ENCODE measurements at places on chromosomes 2 and 18.
A peak's percentile ranks its signal among the peaks of the same experiment; 100 is the strongest.

DNA sequence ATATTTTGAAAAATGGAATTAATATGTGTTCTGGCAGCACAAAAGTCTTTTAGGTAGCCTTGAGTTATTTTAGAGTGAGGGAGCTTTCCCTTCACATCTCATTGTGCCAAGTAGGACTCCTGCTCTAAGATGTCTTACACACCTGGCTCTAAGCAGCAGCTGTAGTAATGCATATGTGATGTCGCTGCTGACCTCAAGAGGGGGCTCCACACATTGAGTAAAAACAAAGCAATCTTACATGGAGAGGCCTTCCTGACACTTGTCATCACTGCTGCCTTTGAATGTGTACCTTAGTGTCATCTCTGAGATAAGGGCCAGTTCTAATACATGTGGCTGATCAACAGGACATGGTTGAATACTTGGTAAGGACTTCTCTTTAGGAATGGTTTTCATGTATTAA is 75.8 kb downstream of the ACTR3 start:
- DNase-seq, result peak; percentile 44

- no peak for DNase-seq
Measured at GRCh38 chr2:142222715-142223114, 91.9 kb upstream of the LRP1B start.

DNA sequence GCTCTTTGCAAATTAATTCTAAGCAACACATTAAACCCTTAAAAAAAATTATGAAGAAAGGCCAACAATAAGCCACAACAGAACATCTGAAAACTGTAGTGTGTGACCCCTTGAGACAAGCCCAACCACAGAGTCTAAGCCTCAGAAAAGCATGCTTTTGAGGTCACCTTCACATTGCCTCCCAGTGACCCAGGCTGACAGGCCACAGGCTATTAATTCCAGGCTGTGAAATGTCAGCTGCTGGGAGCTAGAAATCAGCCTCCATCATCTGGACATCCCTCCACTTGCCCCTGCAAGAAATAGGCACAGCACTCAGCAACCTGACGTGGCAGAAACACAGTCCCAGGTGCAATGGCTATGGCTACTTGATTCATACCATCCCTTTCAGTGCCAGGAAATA is 179.4 kb upstream of the ZFP36L2 start:
- DNase-seq, result no peak

DNA sequence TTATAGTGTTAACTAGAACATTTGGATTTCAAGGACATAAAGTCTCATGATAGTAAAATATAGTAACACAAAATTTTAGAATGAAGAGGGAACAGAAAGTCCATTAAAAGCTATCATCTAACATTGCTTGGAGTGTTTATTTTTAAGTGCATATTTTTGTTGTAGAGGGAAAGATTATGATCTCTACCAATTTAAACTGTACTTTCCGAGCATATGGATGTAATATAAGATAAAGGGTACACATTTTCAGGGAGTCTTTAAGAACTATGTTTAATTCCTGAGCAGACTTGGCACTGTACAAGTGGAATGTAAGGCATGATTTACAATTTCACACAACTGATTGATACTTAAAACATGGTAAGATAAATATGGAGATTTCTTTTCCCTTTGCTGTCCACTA is 34.2 kb upstream of the ZNF804A start:
- no peak for DNase-seq

DNA sequence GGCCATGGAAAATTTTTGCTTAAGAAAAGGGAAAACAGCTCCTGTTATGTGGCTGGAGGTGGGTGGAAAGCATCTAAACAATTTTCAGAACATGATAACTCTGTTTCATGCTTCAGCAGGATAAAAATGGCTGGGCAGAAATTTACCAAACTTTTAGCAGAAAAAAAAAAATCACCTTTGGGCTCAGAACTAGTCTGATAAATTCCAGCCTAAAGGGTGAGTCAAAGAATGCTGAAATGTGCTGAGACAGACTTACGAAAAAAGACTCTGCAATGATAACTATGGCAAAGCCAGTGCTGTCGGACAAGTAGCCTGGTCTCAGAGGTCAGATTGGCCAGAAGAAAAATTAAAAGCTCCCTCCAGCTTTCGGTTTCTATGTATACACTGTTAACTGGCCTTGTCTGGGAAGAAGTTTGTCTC is 123.6 kb downstream of the LRATD1 start:
- no peak for DNase-seq

DNA sequence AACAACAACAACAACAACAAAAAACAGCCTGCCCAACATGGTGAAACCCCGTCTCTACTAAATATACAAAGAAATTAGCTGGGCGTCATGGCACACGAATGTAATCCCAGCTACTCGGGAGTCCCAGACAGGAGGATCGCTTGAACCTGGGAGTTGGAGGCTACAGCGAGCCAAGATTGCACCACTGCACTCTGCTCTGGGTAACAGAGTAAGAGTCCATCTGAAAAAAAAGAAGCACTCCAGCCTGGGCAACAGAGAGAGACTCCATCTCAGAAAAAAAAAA is 344.1 kb upstream of the PLGLB2 start:
- DNase-seq, result no peak

DNA sequence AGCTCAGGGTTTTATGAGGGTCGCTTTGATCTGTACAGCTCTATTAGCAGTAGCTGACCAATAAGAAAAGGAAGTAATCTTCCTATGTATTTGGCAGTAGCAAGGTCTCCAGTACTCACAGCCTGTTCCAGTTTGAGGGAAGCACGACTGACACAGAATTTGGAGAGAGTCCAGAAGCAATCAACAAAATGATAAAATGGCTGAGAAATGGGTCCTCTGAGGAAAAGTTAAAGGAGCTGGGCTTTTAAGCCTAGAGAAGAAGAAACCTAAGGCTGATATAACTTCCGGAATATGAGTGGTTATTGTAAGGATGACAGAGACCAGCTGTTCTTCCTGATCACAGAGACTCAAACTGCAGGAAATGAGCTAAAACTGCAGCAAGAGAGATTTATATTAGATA is 382.8 kb downstream of the GPD2 start:
- no peak for DNase-seq

DNA sequence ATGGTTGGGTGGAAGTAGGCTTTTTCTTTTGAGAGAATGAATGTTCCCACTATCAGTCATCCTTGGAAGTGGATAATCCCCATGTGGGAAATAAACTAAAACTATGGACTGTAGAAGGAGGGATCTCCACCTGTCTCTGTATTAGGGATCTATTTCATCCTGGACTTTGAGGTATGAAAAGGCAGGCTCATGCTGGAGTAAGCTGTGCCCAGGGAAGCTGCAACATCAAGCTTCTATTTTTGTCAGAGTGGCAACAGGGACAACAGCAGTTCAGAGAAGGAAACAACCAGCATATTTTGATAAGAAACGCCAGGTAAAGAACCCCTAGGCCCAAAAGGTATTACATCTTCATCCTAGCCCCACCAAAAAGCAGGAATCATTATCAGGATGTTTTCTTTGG is 122.0 kb downstream of the MDH1 start:
- no peak for DNase-seq

DNA sequence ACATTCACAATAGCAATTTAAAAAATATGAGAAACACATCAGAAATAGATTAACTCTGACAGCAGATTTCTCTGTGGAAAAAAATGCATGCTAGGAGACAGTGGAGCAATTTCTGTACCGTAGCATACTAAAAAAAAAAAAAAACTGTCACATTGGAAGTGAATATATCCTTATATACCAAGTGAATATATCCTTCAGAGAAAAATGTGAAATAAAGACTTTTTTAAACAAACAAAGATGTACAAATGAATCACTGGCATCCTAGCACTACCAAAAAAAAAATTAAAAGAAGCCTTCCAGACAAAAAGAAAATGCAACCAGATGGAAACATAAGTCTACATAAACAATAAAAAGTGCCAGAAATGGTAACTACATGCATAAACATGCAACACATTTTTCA is 169.4 kb downstream of the NBAS start:
- no peak for DNase-seq

DNA sequence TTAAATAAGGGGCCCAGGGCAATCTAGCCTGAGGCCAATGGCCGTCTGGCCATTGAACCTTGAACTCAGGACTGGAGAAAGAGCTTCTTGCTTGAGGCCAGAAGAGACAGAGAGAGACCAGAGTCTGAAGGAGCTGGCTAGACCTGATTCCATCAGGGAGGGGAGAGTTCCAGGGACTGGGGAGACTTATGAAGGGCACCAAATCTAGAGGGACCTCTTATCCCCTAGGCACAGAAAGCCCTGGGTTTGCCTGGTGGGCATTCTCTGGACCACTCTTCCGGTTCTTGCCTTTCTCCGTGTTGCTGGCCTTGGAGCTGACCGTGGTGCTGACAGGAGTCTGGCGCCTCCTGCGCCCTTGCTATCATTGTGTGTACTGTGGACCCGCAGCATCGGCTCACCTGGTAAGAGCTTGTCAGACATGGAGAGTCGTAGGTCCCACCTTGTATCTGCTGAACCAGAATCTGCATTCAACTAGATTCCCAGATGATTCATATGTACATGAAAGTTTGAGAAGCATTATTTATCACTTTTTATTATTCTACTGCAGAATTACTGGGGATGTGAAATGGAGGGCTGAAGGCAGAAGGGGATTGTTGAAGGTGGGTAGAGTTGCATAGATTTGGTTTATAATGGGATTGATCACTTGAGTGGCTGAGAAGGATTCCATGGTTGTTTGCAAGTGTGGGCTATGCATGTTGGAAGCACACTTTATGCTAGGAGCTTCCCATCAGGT is 4.3 kb upstream of the TRPM8 start:
- DNase-seq, result no peak

- DNase-seq, result no peak
Measured at GRCh38 chr2:103139628-103140268, 377.9 kb downstream of the TMEM182 start.

- DNase-seq, result peak; percentile 33
Measured at GRCh38 chr2:170930131-170930990, 1.3 kb downstream of the GORASP2 start.

DNA sequence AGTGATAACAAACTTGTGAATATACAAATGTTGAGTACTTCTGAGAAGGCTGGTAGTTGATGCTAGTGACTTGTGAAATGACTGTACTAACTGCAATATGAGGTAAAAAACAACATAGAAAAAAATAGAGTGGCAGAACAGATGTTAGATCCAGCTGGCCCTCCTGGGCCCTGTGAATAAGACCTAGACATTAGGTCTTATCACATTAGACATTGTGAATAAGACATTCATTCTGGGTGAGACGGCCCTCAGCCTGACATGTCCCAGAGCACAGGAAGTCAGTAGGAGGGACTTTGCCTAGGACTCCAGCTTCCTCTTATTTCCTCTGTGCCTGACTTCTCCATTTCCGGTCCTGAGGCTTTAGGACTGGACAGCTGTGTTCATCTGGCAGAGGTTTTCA is 22.9 kb downstream of the DOK1 start:
- DNase-seq, result peak; percentile 84

Data from inflammatory macrophage treated with lipopolysaccharide for 4 hours (primary cell).